ENCODE measurements at places on chromosomes 2 and 18.

GRCh38 chr2:105478670-105479069 is 79.8 kb upstream of the FHL2 start:
- no peak for DNase-seq

DNA sequence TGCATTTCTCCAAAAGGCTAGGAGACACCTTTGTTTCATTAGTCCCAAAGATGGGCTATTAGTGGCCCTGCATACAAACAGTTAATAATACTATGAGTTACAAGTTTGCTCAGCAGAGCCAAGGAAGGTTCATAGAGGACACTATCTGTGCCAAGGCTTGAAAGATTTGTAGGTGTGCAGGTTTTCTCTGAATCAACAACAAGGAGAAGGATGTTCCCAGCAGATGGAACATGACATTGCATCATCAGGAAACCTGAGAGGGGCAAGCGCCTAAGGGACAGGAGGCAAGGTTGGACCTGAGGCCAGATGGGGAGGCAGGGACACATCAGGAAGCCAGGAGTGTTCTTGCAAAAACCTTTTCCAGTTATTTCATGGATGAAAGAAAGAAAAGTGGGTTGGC is 35.4 kb upstream of the STK17B start:
- no peak for DNase-seq

GRCh38 chr2:60945341-60945740 is 64.0 kb downstream of the REL start:
- no peak for DNase-seq

GRCh38 chr2:55119711-55120487 is 69.6 kb upstream of the RTN4 start:
- no peak for DNase-seq

- DNase-seq, result no peak
Observed at GRCh38 chr2:128115921-128116623, 25.1 kb downstream of the UGGT1 start.

DNA sequence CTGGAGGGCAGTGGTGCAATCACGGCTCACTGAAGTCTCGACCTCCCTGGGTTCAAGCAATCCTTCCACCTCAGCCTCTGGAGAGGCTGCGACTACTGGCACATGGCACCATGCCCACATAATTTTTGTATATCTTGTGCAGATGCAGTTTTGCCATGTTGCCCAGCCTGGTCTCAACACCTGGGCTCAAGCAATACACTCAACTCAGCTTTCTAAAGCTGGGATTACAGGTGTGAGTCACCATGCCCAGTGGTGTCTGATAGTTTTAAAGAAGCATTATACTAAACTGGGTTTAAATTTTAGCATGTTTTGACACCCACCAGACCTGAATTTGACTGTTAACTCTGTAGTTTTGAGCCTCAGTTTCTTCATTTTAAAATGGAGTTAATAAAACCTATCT is 109.4 kb upstream of the SLC38A11 start:
- peak; percentile 13 for DNase-seq

- DNase-seq, result no peak
Observed at GRCh38 chr2:42853549-42854206, 61.3 kb upstream of the HAAO start.

DNA sequence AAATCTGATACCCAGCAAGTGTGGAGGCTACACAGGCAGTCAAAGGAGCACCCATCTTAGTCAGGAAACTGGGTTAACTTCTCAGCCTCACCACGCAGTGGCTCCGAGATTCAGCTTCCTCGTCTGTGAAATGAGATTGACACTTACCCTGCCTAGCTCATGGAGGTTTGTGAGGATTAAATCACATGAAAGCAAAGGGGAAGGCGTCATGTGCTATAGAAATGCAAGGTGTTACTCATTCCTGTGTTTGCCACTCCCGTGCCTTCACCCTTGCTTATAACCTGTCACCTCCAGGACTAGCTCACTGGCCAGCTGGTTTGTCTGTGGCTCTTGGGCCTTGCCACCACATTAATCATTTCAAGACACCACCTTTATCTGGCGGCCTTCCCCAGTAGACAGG is 118.9 kb upstream of the FOSL2 start:
- DNase-seq, result no peak

- DNase-seq, result no peak
Observed at GRCh38 chr2:237276716-237277490, 137.1 kb downstream of the COL6A3 start.

DNA sequence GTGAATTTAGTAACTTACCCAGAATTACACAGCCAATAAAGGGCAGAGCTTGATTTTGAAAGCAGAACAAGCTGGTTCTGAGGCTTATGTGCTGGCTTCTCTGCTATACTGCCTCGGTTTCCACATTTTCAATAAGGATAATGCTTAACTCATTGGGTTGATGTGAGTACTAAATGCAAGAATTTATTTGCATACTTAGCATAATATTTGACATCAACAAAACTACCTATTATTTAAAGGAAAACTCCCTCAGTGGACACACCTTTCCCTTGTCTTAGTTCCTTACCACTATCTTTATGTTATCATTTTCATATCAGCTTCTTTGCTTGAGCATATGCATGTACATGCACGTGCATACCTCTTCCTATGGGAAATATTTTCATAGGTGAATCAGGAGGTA is 3.0 kb upstream of the TGFA start:
- no peak for DNase-seq

GRCh38 chr18:63859781-63860475 is 27.6 kb upstream of the SERPINB2 start:
- DNase-seq, result no peak

DNA sequence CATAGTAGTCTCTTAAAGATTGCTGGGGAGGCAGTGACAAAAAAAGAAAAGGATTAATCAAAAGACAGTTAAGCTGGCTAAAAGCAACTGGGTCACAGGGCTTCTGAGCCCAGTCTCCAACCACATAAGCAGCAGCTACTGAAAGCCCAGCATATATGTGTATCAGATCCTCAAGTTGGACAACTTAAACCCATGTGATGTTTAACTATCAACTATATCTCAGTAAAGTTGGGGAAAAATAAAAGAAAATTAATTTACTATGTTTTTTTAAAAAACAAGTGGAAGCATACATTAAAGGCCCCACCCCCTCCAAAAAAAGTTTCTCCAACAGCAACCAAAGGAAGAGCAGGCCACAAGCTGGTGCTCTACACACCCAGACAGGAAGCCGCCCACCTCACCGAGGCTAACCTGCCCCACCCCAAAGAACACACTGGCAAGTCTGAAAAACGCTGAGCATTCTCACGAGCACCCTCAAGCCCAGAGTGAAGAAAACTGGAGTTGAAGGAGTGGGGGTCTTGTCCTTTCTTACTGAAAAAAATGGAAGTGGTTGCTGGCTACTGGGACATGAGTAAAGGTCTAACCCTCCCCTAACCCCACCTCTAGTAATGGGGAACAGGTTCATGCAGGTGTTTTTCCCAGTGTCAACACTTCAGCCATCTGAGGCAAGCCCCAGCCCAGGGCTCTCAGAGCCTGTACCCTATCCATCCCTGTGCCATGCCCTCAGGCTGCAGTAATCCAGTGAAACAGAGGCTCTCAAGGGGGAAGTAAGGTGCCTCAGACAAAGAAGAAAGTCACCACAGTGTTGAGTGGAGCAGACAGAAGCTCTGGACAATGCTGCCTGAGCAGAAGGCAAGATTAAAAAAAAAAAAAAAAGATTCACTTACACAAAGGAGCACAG is 106.3 kb downstream of the GYPC start:
- no peak for DNase-seq

- DNase-seq, result no peak
Observed at GRCh38 chr2:12412898-12413305, 303.8 kb upstream of the TRIB2 start.
